Bone marrow (tissue), 2 donors: ENCODE measurements at places on chromosomes 16 and 17.

GRCh38 chr16:51393381-51394005 lies 242.4 kb upstream of the SALL1 start:
- DNase-seq = no peak

GRCh38 chr17:40538019-40538935 lies 27.0 kb downstream of the CCR7 start:
- DNase-seq = no peak

DNA sequence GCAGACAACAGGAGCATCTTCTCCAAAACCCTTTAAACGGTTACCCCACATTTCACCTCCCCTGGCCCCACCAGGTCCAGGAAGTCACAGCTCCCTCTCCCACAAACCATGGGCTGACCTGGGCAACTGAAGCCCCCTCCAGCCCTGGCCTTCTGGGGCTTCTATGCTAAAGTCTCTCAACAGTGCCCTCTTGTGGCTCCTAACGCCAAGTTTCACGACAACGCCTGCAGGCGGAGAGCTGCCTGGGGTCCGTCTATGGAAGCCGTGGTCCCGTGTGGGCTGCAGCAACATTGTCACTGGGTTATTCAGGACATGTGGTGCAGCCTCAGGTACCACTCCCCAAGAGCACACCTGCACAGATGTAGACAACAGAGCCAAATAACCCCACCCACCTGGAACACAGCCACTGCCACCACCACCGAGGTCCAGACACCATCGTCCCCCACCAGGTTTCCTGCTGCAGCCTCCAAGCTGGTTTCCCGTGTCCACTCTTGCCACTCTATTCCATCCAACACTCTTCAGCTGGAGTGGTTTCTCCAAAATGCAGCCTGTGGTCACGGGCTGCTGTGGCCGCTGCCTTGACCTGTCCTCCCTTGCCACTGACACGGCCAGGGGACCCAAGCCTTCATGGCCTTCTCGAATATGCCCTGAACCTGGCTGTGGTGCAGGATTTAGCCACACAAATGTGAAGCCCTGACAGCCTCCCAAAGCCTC lies 19.1 kb downstream of the C16orf95 start:
- peak; percentile 22 for DNase-seq

GRCh38 chr17:39169101-39169500 lies 3.1 kb upstream of the ARL5C start:
- DNase-seq = no peak

DNA sequence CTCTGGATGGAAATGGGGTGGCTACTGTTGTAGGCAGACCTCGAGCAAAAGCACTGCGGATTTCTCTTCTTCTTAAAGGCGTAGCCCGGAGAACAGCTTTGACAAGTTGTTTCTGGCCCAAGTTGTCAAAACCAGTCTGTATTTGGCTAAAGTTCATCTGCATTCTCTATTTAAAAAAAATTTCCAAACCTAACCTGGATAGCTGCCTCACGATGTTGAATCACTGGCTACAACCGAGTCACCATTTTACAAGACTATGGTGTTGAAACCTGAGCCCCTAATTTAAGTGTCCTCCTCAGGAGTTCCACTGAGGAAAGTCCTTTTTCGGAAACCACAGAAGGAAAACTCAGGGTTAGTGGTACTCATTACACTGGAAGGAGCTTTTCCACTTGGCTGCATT lies 1.5 kb downstream of the SLC16A6 start:
- no peak for DNase-seq

DNA sequence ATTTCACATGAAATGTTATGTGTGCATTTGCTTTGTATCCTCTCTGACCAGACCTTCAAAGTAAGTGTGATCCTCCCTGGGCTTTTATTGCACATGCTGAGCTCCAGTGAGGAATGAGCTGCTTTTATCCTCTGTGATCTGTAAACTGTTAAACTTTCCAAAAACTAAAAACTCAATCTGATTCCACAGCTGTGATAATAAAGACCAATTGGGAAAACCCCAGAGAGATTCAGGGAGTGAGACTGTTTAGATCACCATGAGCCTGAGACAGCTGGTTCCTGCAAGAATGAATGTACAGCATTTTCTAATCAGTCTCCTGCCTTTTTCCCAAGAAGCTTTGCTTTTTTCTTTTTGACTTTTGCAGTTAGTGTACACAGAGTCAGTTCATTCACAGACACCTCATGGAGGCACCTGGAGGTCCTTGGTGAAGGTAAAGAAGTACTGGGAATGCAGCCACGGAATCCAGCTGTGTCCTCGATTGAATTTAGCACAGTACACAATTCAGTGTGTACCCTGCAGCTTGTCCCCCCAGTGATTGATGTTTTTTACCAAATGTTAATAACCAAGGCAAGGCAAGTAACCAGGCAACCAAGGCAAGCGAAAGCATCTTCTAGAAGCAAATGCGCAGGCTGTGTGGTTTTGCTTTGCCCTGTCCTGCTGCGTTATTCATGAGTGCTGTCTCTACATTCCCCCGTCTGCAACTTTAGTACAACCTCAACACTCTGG lies 182.6 kb downstream of the LGALS9B start:
- no peak for DNase-seq

DNA sequence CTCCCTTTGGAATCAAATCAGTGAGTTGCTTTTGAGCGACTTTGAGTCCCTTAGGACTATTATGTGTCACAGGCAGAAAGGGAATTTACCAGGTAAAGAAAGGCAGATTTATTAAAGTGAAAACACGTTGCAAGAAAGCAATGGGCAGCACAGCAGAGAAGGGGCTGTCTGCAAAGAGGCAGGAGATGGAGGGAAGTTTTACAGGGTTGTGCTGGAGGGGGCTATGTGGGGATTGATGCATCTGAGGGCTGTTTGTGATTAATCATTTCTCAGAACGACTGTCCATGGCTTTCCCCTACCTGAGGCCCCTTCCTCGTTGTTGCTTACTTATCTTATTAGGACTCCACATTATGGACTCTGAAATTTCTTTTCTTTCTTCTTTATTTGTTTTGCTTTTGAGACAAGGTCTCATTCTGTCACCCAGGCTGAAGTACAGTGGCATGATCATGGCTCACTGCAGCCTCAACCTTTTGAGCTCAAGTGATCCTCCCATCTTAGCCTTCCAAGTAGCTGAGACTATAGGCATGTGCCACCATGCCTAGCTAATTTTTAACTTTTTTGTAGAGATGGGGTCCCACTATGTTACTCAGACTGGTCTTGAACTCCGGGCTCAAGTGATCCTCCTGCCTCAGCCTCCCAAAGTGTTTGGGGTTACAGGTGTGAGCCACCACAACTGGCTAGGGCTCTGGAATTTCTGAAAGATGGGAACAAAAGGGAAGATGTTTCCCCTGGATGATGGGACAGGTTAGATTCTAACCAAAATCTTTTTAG lies 5.5 kb downstream of the WWP2 start:
- no peak for DNase-seq

GRCh38 chr17:49783791-49784190 lies 4.7 kb upstream of the KAT7 start:
- DNase-seq = no peak

DNA sequence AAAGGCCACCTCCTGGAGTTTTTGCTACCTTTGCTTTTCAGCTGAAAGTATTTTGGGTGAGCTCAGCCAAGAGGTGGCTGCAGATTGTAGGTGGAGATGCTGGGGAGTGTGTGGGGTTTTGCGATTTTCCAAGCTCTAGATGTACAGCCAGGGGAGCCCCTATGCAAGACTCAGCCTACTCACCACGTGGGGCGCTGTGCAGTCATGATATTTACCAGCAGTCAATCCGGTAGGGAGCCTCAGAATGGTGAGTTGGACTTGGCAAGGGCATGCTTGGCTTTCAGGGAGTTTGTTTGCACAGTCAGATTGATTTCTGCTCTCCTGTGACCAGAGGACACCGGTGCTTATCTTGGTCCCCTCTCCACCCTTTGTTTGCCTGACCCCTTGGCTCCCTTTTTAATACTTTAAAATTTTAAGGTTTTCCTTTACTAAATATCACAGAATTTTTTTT lies 175.3 kb downstream of the UTP18 start:
- DNase-seq = no peak

- no peak for DNase-seq
These were observed 301.5 kb upstream of the CDH5 start for GRCh38 chr16:66064801-66065530.

DNA sequence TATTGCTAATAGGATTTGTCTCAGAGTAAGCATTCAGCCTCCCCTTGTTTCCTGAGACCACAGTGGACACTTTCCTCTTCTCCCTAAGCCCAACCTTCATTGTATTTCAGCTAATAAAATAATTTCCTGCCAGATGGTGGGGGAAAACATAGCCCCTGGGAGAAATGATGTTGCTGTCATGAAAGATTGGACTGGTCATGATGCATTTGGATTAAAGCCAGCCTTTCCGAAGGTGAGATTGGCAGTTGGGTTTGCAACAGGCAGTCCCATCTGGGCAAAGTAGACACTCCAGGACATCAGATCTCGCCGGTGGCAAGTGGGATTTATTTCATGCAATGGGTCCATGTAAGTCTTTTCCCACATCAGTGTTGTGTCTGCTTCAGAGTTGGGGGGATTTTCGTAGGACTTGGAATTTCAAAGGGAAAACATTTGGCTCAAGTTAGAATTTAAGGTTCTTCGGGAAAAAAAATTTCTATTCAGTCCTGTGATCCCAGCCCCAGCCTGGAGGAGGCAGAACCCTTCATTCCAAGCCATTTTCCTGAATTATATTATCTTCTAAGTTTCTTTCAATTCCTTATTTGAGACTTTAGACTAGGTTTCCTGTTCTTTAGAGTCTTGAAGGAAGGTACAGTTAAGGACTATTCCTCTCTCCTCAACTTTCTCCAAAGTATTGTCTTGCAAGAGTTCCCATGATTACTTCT lies 391.7 kb downstream of the XYLT1 start:
- no peak for DNase-seq

- no peak for DNase-seq
These were observed 9.3 kb upstream of the PRR14 start for GRCh38 chr16:30641378-30641982.

- no peak for DNase-seq
These were observed 75.6 kb downstream of the DYNLRB2 start for GRCh38 chr16:80616362-80616761.

DNA sequence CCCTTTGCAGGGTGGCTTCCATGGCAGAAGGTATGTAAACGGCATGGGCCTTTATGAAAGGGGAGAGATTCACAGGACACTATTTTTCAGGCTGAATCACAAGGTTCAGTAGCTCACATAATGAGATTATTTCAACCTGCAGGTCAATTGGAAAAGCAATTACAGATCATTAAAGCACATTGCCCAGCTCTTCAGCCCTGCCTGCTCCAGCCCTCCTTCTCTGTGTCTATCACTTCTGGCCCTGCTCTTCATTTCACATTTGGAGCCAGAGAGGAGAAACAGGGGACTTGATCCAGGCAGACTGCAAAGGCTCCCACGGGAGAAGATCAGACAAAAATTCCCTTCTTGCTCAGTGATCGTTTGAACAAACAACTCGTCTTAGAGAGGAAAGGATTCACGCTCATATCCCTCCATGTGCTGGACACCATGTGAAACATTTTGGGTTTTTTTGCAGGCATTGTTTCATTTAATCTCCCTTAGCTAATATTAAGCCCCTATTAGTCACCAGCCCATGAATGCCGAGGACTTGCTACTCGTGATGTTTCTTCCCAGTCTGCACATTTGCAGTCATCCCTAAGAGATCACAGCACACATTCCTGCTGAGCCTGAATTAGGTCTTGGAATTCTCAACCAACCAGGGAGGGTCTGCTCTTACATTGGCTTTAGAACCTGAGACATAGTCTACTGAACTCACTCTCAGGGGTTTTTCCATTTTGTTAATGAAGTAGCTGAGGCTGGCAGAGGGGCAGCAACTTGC lies 443.9 kb upstream of the CCL2 start:
- DNase-seq = no peak
